Umbilical cord (tissue), 2 donors: ENCODE measurements at places on chromosomes 13 and 19. TPM values are rescaled to one million over a fixed set of nuclear protein-coding genes. Genes with fewer than 3 reads are reported as not detected.

The ADGRE3 gene
- not detected for total RNA-seq

The CASP14 gene
- total RNA-seq, result 0.48 TPM

The ZNF726 gene
- 12.0 TPM for total RNA-seq

The KATNAL1 gene
- total RNA-seq, result 20.0 TPM

The DCLK1 gene
- total RNA-seq, result 7.7 TPM

The CPAMD8 gene
- 11.3 TPM for total RNA-seq

The PLK5 gene
- total RNA-seq, result not detected

The A1BG gene
- total RNA-seq, result 4.1 TPM

The PAN3 gene
- 27.4 TPM for total RNA-seq

The YIF1B gene
- 35.4 TPM for total RNA-seq

The PGLYRP1 gene
- total RNA-seq, result not detected

GRCh38 chr19:36049080-36049698, 4.9 kb downstream of the THAP8 start:
- DNase-seq, result no peak

- DNase-seq, result no peak
Measured at GRCh38 chr19:771332-771785, 20.4 kb downstream of the MISP start.

- no peak for DNase-seq
Measured at GRCh38 chr19:17309965-17310461, 650 bp downstream of the DDA1 start.

- DNase-seq, result no peak
Measured at GRCh38 chr13:74003374-74003773, 130.8 kb downstream of the KLF12 start.

DNA sequence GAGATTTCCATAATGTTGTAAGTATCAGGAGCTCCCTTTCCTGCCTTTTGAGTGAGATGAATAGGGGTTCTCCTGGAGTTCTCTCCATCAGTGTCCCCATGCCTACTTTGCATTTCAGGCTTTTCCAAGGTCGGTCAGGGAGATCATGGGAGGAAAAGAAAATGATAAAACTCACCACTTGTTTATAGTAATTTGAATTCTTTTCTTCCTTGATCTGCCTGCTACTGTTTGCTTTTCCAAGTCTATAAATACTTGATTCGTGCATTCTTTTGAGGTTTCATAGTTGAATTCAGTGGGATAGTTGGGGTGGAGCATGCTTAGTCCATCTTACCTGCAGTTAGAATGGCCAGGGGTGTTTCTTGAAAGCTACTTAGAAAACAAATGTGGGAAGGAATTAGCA, 51.5 kb downstream of the PCCA start:
- DNase-seq, result no peak

DNA sequence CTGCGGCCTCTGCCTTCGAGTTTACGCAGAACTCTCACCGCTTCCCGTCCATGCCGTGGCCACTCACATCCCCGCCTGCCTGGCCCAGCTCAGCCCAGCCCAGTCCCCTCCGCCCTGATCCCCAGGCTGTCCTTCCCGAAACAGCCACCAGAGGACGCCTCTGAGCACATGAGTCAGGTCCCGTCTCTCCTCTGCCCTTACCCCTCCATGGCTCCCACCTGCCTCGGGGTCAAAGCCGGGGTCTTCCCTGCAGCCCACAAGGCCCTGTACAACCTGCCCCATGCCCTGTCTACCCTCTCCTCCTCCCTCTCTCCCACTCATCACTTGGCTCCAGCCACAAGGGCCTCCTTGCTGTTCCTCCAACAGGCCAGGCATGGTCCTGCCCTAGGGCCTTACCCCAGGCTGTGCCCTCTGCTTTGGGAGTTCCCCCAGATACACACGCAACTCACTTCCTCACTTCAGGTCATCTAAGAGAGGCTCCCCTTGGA, 8.1 kb upstream of the SEMA6B start:
- peak; percentile 29 for DNase-seq

DNA sequence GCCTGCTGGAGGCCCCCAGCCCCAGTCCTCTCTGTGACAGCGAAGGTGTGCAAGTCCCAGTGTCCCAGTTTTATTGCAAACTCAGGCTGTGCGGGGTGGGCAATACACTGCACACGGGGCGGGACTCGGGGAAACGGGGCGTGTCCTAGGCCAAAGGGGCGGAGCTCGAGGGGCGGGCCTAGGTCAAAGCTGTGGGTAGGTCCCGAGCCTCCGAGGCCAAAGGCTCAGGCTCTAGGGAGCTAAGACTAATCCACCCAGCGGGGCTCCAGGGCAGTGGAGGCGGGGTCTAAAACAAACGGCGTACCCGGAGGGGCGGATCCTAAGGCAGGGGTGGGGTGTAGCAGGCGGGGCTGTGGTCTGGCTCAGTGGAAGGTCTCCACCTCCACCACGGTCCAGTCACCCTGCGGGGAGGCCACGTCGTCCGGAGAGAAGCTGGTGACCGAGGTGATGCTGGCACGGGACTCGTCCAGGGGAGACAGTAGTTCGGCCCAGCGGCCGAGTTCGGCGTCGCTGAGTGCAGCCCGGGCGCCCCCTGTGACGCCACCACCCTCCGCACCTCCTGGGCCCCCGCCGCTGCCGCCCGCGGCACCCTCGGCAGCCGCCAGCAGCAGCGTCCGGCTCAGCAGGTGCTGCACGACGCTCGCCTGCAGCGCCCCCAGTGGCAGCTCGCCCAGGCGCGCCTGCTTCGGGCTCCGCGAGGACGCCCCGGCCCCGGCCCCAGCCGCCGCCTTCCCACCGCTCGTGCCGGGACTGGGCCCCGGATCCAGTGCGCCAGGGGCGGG, 5.3 kb downstream of the PRR36 start:
- peak; percentile 69 for DNase-seq

DNA sequence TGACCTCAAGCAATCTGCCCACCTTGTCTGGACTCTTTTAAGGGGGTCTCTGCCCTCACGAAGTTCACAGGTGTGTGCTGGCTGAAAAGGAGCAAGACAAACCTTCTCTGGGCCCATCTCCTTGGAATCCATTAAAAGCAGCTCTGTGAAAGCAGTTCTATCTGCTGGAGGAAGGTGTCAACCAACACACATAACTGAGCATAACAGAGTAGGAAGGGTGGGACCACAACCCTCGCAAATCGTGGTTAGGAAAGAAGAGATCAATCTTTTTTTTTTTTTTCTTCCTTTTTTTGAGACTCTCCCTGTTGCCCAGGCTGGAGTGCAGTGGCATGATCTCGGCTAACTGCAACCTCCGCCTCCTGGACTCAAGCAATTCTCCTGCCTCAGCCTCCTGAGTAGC, 1.4 kb downstream of the SUGP2 start:
- DNase-seq, result no peak
